ENCODE measurements at places on chromosomes 2 and 18.
A peak's percentile ranks its signal among the peaks of the same experiment; 100 is the strongest.

DNA sequence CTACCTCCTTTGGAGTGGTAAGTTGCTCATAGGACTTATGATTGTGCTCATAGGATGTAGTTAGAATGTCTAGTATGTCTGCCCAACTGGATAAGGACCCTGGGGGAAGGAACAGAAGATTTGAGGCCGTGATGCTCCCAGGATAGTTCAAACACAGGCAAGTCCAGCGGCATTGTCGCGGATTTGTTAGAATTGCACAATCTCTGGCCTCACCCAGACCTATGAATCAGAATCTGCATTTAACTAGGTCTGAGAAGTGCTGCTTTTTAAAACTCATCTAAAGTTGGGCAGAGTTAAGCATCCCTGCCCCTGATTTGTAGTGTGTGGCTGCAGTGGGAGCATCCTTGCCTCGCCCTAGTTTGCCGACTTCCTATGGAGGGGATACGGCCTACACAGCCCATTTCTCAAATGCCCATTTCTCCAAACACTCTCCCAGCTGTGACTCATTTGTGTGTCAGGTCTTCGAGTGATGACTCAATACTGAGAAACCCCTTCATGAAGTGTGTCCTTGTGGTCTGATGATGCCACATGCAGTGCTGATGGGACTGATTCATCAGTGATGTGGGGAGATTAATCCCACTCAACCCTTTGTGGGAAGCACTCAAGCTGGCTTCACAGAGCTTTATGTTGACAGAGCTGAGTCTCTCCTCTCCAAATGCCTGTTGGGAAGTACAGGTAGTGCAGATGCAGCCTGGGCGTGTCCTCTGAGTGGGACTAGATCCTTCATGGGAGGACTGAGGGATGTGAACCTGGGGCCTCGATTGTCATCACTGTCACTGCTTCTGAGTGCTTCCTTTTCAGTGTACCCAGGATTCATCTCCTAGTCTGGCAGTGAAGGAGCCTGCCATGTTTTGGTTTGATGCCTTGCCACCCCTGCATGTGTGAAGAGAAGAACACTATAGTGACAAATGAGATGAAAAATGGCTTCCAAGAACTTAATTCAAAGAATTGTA, 18.7 kb downstream of the SMIM21 start:
- peak; percentile 7 for DNase-seq

- DNase-seq: no peak
Observed at GRCh38 chr2:13089971-13090370, 373.2 kb downstream of the TRIB2 start.

DNA sequence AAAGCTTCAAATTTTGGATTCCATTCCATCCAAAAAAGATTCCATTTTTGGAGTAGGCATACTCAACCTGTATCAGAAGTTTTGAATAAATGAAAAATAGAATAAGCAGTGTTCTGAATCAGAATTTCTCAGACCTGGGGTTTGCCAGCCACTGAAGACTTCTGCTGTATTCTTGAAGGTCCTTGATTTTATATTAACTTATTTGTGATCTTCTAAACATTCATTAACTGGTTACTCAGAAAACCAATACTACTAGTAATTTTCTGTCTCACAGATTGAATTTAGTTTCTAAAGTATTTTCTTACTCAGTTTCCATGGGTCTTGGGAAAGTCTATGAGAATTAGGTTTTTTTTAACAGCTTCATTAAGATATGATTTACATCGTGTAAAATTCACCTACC, 60.9 kb downstream of the RIF1 start:
- no peak for DNase-seq

DNA sequence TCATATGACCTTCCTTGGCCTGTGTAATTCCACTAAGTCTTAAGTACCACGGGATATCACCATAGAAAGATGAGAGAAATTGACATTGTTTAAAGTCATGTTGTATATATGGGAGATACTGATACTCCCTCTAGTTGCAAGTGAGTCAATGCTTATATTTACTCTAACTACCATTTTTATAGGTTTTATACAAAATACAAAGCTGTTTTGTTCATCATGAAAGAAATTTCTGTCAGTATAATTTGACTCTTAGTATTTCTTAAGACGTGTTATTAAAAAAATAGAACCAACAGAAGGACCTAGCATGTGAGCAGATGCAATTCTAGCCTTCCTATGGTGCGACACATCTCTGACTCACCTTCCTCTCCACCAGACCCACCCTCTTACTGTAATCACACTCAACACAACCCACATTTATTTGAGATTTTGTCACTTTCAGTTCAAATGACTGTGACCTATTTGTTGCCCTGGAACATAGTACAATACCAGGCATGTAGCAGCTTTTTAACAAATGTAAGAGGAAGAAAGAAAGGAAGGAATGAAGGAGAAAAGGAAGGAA, 453.1 kb downstream of the CMPK2 start:
- no peak for DNase-seq
